ENCODE measurements at places on chromosomes 6 and 20.

DNA sequence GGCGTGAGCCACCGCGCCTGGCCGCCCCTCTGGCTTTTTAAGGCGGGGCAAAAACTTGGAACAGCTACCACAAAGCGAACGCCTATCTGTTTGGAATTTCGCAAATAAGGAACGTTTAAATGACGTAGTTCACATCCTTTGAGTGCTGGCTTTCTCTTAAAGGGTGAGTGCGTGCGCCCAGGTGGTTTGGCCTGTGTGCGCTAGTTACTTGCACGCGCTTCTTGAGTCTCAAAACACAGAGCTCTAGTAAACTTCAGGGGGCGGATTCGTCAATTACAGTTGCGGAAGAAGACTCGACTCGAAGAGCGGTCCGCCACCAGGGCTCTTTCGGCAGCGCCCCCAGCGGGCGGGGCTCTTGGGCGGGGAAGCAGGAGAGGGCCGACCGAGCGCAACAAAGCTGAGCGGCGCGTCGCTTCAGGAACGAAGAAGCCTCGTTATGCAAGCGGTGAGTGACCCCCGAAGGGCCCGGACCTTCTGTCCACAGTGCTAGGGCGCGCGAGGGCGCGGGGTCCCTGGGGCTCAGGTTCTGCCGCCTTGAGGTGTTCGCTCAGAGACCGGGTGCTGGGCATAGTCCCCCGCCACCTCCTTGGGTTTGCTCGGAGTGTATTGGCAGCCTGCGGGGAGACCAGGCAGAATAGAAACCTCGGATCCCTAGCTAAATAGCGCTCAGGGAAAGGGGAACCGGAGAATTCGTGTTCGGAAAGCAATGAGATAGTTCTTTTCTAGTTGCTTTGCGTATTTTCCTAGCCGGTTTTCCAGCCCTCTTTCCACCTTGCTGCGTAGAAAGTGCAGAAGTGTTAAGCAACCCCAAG, at the start of gene SYCP2L:
Gene SYCP2L, plus strand, starts transcription at position 362 of the 812 bp plus-strand sequence. Its CDS starts 75 bp downstream, at position 437.
- no peak for DNase-seq

DNA sequence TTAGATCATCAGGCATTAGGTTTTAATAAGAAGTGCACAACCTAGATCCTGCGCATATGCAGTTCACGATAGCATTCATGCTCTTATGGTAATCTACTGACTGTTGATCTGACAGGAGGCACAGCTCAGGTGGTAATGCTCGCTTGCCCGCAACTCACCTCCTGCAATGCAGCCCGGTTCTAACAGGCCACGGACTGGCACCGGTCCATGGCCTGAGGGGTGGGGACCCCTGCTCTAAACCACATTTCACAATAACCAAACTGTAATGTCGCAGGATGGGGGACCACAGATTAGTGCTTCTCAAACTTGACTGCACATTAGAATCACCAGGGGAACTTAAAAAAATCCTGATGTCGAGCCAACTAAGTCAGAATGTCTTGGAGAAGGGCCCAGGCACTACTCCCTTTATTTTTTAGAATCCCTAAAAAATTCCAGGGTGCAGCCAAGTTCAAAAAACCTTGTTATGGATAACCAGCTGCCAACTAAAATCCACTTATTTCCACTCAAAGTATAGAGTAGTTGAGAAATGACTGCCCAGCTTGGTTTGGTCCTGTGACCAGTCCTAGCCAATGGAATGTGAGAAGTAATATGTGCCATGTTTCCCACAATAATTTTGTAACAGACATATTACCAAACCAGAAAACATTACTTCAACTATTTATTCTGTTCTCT, 3.1 kb downstream of the SHPRH start:
- DNase-seq, result no peak

GRCh38 chr6:27838945-27839625, 73.1 kb downstream of the OR2B2 start:
- no peak for DNase-seq

GRCh38 chr6:125859727-125860126, 69.0 kb downstream of the NCOA7 start:
- DNase-seq, result no peak

GRCh38 chr6:52739627-52740026, 23.6 kb downstream of the GSTA2 start:
- DNase-seq, result no peak

- no peak for DNase-seq
Measured at GRCh38 chr6:43983632-43984031, 143.6 kb downstream of the MRPL14 start.

- no peak for DNase-seq
Measured at GRCh38 chr6:112038756-112039430, 15.0 kb upstream of the CCN6 start.

- DNase-seq, result no peak
Measured at GRCh38 chr6:135233686-135234491, 52.8 kb downstream of the MYB start.

GRCh38 chr6:16760516-16761470, at the start of gene ATXN1:
Gene ATXN1, minus strand, starts transcription at chr6:16761460.
- peak; percentile 16 for DNase-seq

- DNase-seq, result no peak
Measured at GRCh38 chr6:122806291-122806690, 17.2 kb downstream of the SMPDL3A start.

- DNase-seq, result no peak
Measured at GRCh38 chr20:400128-400453, 8.0 kb upstream of the RBCK1 start.

- DNase-seq, result no peak
Measured at GRCh38 chr6:34147906-34148630, 2.2 kb upstream of the GRM4 start.

DNA sequence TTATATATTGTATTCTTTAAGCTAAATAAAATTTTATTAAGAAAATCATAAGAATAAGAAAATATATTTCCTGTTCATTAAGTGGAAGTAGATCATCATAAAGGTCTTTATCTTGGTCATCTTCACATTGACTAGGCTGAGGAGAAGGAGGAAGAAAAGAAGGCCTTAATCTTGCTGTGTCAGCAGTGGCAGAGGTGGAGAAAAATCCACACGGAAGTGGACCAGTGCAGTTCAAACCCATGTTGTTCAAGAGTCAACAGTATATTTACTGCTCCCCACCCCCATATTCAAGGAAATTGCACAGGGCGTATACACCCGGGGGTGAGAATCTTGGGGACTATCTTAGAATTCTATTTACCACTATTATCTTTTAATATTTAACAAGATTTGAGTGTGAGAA, 178.6 kb upstream of the SCGN start:
- no peak for DNase-seq

DNA sequence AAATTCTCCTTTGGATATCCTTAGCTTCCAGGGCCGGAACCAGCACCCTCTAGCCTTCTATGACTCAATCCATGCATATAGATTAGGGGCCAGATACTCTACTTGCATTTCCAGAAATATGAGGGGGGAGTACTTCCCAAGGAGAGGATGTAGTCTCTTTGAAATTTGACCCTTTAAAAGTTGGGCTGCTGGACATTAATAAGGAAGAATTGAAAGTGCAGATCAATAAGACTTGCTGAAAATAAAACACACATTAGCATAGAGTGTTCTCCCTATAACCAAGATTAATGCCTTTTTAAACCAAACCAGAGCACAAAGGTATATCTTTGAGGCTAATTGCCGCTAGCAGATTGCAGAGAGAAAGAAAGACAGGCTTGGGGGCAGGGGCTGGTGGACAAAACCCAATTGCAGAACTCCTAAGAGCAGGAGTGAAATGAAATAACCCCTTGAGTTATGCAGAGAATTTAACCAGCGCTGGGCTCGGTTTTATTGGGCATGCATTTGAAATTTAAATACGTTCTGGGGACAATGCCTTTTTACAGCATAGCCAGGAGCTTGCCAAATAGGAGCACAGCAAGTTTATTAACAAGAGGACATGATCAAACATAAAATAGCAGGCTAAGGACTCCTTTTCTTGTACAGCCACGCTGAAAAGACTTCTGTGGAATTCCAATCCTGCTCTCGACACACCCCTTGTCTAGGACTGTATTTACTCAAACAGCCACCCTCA, 108.2 kb upstream of the SALL4 start:
- no peak for DNase-seq

DNA sequence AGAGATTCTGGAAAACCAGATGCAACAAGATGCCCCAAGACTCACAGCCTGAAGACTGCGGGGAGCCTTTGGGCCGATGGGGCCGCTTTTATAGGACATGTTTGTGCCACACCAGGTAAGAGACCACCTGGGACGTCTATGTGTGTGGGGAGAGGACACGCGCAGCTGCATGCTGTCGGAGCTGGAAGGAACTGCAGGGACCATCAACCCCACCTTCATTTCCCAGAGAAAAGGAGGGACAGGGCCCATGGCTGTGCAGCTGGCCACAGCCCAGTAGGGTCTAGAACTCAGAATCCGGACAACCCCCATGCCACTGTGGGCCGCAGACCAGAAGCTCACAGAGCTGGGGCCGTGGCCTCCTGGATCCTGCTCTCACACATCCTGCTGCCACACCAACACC, 100.3 kb upstream of the MPC1 start:
- no peak for DNase-seq

DNA sequence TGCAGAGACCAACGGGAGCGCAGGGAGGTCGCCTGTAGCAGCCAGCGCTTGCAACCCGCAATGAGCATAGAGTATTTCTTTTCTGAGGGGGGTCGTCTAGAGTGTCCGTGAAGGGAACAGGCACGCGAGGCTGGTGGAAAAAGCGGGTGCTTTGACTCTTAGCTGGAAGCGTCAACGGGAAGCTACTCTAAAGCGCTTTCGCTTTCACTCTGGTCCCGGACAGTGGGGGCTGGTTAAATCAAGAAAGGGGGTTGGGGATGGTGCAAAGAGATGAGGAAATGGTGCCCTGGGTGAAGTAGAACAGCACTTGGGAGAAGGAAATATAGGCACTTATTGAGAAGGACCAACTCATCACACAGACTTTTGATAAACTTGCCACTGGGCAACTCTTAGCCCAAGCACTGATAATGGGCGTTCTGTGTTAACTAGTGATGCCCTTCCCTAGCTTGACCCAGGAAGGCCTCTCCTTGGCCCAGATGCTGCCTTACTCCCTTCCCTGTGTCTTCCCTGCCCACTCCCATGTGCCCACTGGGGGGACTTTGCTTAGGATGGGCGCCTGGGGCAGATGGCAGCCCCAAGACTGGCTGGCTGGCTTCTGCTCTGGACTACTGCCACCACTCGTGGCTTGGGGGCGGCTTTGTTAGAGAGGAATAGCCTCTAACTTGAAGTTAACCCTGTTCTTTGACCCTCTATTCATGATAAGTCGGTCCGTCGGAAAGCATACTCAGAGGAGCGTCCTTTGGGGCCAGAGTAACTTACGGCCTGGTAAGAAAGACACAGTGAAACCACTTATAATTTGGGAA, 585 bp downstream of the PSMB9 start:
- DNase-seq, result no peak
